NCI-H446 treated with DMSO at 0.1 percent for 48 hours (cell line): ENCODE measurements at places on chromosomes 6 and 20.

- DNase-seq, result no peak
Measured at GRCh38 chr6:31655349-31656237, at the start of gene APOM. Gene APOM (plus strand): TSS chr6:31655894. CDS start chr6:31655967, 73 bp downstream.

DNA sequence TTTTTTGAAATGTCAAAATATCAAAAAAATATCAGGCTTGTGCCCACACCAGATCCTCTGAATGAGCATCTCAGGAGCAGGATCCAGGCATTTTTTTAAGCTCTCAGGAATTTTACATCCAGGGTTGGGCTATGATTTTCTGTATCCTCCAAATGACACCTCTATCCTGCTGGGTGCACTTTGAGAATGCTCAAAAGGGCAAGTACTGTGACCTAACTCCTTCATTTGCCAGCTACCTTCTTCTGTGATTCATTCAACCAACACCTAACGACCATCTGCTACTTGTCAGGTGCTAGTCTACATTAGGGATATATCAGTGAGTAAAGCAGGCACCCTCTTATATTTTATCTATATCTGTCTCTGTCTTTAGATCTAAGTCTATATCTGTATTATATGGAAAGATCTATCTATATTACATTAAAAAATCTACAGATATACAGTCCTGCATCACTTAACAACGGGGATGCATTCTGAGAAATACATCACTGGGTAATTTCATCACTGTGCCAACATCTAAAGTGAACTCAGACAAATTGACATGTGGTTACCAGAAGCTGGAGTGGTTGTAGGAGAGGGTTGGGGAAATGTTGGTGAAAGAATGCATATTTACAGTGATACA is 131.6 kb downstream of the KIF16B start:
- peak; percentile 61 for DNase-seq

GRCh38 chr6:48377115-48377514 is 266.1 kb upstream of the PTCHD4 start:
- no peak for DNase-seq

DNA sequence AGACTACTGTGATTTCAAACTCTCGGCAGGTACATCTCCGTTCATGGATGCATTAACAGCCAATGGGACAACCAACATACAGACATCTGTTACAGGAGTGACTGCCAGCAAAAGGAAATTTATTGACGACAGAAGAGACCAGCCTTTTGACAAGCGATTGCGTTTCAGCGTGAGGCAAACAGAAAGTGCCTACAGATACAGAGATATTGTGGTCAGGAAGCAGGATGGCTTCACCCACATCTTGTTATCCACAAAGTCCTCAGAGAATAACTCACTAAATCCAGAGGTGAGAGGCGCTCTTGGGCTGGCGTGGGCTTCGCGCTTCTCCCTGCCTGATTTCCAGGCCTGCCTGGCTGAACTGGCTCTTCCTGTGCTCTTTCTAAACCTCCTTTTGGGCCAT is 68.4 kb downstream of the RPP40 start:
- no peak for DNase-seq

DNA sequence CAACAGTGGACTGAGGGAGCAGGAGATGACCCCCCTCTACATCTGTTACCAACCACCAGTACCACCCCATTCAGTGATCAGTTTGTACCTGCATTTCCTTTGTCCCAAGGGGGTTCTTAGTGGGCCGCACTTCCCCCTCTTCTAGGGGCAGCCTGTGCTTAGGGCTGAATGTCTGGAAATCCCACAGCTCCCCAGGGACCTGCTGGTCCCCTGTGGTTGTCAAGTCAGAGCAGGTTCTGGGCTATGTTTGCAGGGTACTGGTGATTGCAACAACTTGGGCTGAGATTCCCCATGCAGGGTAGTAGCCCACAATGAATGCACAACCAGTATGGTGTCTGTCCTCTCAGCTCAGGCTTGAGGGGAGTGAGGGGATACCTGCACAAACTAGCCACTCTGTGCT is 39.7 kb upstream of the COL10A1 start:
- DNase-seq, result no peak

DNA sequence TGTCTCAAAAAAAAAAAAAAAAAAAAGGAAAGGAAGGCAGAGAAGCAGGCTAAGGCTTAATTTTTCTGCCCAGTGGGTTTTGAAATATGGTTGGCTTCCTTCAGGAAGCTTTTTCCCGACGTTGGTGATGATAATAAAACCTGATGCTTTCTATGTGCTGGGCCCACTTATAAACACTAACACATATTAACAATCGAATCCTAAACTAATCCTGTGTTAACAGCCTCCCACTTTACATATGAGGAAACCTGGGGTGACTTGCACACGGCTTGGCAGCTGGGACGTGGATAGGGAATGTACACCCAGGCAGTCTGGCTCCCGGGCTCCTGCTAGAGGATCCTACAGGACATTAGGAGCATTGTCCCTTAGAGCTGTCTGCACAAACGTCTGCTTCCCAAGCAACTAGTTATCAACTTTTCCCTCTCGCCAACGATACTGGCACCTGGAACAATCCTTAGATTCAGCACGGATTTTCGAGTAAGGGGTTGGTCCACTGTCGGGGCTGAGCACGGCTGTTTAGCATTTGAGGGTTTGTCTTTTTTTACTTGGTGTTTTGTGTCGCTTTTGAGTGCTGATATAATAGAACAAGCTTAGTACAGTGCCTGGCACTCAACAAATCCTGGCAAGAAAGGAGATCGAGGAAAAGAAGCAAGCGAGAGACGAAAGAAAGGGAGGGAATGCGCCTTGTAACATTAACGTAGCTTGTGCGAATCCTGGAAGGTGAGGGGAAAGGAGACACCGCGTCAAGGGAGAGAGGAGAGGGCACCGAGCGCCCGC is 622 bp upstream of the KIZ start:
- peak; percentile 47 for DNase-seq

- DNase-seq, result no peak
Measured at GRCh38 chr20:24744747-24745146, 204.3 kb upstream of the CST7 start.

GRCh38 chr20:61254881-61255626 is 3.0 kb downstream of the CDH4 start:
- no peak for DNase-seq

DNA sequence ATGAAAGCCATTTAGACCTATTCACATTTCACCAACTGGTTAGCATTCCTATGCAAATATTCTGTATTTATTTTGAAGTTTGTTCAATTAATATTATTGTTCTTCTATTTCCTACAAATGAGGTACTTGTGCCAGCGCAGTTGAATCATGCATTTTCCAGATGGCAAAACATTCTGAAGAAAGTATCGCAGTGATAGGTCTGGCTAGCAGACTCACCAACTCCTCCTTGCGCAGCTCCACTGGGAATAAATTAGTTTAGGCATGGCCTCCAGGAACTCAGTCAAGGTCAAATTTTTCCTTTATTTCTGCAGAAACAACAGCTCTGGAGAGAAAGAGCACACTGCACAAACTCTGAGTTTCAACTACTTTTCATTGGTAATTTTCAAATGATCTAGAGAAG is 437.7 kb downstream of the COL12A1 start:
- no peak for DNase-seq

- DNase-seq, result no peak
Measured at GRCh38 chr20:12869669-12870068, 139.1 kb upstream of the SPTLC3 start.
